ENCODE measurements at places on chromosomes 7 and 10.

DNA sequence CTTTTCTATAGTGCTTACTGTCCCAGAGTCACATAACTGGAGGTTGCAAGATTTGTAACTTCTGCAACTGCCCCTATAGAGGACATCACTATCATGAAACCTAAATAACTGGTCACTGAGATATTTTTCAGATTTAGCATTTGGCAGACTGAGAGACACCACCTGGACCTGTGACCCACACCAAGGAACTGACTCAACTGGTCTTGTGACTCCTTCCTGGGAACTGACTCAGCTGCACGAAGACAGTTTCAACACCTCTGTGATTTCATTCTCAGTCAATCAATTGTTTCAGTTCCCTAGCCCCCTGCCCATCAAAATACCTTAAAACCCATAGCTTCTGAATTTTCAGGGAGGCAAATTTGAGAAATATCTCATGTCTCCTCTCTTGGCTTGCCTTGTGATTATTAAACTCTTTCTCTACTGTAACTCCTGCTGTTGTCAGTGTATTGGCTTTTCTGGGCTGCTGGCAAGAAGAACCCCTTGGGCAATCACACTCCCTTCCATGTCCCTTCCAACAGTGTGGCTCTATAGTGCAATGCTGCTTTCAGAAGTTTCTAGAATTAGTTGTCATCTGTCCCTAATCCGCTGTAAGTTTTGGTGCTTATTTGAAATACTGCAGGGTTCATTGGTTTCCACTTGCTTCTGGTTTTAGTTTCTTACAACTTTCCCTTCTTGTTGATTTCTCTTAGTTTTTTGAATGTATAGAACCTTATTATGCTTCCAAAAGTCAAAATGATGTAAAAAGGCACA, 127.8 kb upstream of the ADCY1 start:
- no peak for DNase-seq

DNA sequence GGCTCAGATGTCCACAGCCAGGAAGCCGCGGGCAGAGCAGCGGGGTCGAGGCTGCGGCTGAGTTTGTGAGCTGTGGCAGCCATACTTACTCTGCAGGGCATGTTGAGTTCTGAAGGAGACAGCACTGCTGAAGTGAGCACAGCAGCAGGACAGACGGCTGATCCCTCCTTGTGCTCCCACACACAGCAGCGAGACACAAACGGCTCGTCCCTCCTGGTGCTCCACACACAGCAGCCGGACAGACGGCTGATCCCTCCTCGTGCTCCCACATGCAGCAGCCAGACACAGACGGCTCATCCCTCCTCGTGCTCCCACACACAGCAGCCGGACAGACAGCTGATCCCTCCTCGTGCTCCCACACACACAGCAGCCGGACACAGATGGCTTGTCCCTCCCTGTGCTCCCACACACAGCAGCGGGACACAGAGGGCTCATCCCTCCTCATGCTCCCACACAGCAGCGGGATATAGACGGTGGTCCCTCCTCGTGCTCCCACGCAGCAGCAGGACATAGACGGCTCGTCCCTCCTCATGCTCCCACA, 305.1 kb downstream of the PTPRN2 start:
- DNase-seq: no peak

- no peak for DNase-seq
Observed at GRCh38 chr10:109022417-109023049, 900.8 kb downstream of the XPNPEP1 start.

- DNase-seq: no peak
Observed at GRCh38 chr7:106895246-106895864, 30.3 kb downstream of the PIK3CG start.

GRCh38 chr10:83917537-83918506, 221.5 kb upstream of the GHITM start:
- DNase-seq: no peak

- DNase-seq: no peak
Observed at GRCh38 chr7:155660059-155660757, 15.7 kb downstream of the RBM33 start.

GRCh38 chr7:12655161-12655560, 32.3 kb upstream of the ARL4A start:
- DNase-seq: no peak

GRCh38 chr7:106965108-106965507, 79.4 kb upstream of the PRKAR2B start:
- DNase-seq: no peak

DNA sequence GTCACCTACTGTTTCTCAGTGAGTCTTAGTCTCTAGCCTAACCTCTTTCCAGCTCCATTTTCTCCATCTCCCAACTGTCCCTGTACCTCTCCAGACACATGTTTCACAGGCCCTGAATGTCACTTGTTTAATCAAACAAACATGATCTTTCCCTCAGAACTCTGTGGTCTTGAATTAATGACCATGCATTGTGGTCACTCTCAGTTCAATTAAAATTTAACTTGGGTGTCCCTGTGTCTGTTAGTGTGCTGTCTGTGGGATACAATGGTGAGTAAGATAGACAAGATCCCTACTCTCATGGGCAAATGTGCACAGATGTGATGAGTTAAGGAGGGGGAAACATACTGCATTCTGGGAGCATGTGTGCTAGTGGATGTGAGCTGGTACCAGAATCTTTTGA, 65.0 kb downstream of the RBM33 start:
- DNase-seq: no peak

Data from GM03348 (cell line).